ENCODE measurements at places on chromosomes 12 and 14.

- no peak for DNase-seq
Observed at GRCh38 chr12:12182703-12183365, 84.0 kb downstream of the LRP6 start.

DNA sequence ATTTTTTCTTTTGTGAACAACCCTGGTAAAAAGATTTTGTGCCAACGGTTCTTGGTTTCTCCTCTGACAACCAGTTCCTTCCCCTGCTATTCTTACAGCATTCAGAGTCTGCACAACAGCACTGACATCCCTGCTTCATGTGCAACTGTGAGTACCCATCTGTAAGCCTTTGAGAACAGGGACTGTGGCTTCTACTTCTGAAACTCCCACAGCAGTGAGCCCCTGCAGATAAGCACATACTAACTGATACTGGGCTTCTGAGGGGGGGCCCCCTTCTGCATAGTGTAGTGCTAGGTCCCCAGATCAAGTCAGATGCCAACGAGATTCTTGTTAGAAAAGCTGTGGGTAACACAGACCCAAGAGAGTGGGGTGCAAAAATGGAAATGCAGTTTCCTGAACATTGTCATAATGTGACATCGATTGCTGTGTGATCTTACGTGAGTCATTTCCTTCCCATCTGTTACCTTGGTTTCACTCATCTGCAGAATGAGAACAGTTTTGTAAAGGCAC lies 11.1 kb upstream of the NINJ2 start:
- no peak for DNase-seq

DNA sequence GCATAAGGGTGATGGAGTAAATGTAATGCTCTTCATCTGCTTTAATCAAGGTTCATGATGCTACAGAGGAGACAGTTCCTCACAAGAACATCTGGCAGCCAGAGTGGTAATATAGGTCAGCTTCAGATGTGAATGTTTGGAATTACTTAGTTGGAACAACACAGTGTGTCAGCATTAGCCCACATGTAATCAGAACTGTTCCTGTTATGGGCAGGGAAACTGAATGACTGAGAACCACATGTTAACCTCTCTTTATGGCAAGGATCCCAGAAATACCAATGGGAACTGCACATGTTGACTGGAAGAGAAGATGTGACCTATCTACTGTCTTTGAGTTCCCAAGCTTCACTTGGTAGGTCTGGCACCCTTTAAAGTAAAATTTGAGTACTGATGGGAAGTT lies 390.1 kb upstream of the PDE3A start:
- DNase-seq = no peak

GRCh38 chr14:103480595-103480994 lies 42.0 kb downstream of the CKB start:
- DNase-seq = no peak

DNA sequence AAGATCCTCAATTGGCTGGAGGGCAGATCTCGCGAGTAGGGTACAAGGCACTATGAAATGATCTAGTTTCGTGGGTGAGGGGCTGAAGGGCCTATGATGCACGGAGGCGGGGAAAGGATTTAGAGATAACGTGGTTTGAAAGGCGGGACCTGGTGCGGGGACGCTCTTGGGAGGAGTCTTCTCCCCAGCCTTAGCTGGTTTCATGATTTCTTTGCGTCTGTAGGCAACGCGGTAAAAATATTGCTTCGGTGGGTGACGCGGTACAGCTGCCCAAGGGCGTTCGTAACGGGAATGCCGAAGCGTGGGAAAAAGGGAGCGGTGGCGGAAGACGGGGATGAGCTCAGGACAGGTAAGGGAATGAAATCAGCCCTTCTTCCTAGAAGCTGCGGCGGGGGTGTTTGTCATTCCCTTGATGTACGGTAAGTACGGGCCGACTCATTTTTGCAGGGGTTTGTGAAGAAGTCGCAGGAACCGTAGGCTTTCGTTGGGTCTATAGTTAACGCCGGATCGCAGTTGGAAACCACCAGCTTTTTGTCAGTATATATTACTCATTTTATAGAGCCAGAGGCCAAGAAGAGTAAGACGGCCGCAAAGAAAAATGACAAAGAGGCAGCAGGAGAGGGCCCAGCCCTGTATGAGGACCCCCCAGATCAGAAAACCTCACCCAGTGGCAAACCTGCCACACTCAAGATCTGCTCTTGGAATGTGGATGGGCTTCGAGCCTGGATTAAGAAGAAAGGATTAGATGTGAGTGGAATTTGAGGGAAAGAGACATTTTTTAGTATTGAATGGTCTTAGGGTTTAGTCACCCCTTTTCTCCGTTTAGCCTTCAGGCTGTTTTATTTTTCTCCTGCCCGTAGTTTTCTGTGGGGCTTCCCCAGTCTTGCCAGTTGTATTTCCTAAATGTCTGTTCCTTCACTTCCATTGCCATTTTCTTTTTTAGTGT lies 602 bp downstream of the APEX1 start:
- peak; percentile 84 for DNase-seq

GRCh38 chr12:119006746-119007145 lies 25.4 kb downstream of the SRRM4 start:
- no peak for DNase-seq

GRCh38 chr14:101525640-101526527 lies 35.4 kb upstream of the DIO3 start:
- DNase-seq = peak; percentile 6

- no peak for DNase-seq
Observed at GRCh38 chr12:14373217-14373616, 7.7 kb downstream of the ATF7IP start.

Data from NCI-H1436 (cell line).